Stimulated activated CD8-positive, alpha-beta memory T cell treated with anti-CD3 and anti-CD28 coated beads, Interleukin-7, amount 100 ng/mL, for 24 hours (primary cell): ENCODE measurements at places on chromosomes 4 and X.

- DNase-seq: no peak
These were observed 564.7 kb upstream of the ACTRT1 start for GRCh38 chrX:128616933-128617332.

DNA sequence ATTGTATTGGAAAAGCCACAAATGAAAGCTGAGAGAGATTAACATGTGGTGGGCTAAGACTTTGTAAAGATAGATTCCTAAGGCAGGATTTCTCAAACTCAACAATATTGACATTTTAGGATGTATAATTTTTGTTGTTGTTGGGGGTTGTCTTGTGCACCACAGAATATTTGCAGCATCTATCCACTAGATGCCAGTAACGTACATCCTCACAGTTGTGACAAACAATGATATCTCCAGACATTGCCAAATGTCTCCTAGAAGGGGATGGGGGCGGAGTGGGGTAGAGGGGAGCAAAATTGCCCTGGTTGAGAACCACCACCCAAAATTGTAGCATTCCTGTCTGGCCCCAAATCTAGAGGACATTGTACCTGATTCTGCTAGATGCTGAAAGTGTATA, 14.7 kb upstream of the CBR4 start:
- no peak for DNase-seq

GRCh38 chrX:37763400-37763799, 16.5 kb upstream of the CYBB start:
- DNase-seq: no peak

GRCh38 chr4:185304541-185304940, 91.2 kb downstream of the LRP2BP start:
- DNase-seq: no peak

DNA sequence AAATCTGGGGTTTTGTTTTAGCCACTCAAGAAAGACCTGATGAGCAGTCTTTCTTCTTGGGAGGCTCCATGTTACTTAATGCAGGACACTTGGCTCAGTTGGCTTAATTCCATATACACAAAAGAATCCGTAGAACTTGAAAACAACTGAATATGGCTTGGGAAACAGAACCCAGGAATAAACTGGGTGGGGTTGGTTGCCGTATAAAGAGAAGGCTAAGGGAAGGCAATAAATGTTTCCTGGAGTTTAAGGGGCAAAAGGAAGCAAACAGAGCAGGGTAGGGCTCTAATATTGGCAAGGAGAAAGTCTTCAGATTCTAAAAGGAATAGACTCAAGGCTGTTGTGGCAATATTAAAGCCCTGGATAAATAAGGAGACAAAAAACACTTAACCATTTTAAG, 8.4 kb downstream of the TNMD start:
- DNase-seq: no peak

- no peak for DNase-seq
These were observed 910 bp downstream of the ANK2 start for GRCh38 chr4:113050371-113050755.

GRCh38 chrX:41189156-41189555, 103.9 kb downstream of the USP9X start:
- DNase-seq: no peak

DNA sequence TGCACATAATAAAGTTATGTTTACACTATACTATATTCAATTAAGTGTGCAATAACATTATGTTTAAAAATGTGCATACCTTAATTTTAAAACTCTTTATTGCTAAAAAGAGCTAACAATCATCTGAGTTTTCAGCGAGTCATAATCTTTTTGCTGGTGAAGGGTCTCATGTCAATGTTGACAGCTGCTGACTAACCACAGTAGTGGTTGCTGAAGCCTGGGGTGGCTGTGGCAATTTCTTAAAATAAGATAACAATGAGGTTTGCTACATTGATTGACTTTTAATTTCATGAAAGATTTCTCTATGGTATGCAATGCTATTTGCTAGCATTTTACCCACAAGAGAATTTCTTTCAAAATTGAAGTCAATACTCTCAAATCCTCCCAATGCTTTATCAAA, 58.6 kb downstream of the C4orf46 start:
- DNase-seq: no peak

DNA sequence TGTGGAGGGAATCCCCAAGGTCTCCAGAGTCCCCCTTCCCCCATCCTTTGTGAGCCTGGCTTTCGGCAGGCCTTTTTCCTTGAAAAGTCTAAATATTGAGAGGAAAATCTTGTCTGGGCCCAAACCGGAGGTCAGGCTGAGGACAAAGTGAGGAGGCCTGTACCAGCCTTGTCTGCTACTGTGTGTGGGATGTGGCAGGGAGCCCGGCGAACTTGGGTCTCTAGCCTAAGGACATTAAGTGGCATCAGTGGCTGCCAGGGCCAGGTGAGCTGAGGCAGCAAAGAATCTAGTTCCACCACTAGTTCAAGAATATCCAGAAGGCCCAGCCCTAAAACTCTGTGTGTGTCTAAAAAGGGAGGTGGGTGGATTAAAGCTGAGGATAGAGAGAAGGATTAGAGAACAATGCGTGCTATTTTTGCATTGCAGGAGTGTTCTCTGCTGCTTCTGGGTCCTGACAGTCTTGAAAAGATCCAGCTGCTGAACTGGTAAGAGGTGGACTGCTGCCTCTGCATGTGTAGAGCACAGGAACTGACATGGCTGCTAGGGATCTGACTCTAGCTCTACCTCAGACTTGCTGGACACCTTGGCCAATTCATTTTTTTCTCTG, 1.2 kb upstream of the AMER1 start:
- DNase-seq: no peak
